ENCODE measurements at places on chromosomes 2 and 18. TPM values are rescaled to one million over a fixed set of nuclear protein-coding genes. Genes with fewer than 3 reads are reported as not detected.

Gene RBKS
- 9.5 TPM for polyA plus RNA-seq

Gene ABCG5
- polyA plus RNA-seq: 0.44 TPM

Gene CFAP221
- 22.2 TPM for polyA plus RNA-seq

Gene HOXD13
- polyA plus RNA-seq: 0.24 TPM

Gene NPHP1
- 15.0 TPM for polyA plus RNA-seq

Gene IL1RL1
- 0.21 TPM for polyA plus RNA-seq

Gene EVX2
- not detected for polyA plus RNA-seq

Gene TRIM54
- 5.7 TPM for polyA plus RNA-seq

Gene EXOC6B
- 22.0 TPM for polyA plus RNA-seq

Gene C2orf81
- 8.7 TPM for polyA plus RNA-seq

Gene BOK
- polyA plus RNA-seq: 27.1 TPM

Gene CRYGC
- polyA plus RNA-seq: not detected

Gene LRRC30
- polyA plus RNA-seq: 0.34 TPM

Gene TOGARAM2
- polyA plus RNA-seq: 0.75 TPM

Gene ANKRD30BL
- 1.4 TPM for polyA plus RNA-seq

Gene MXD1
- polyA plus RNA-seq: 13.4 TPM

Gene GALR1
- polyA plus RNA-seq: 0.14 TPM

Gene SH3BP4
- polyA plus RNA-seq: 46.5 TPM

Gene CHST9
- 6.1 TPM for polyA plus RNA-seq

Gene FIGN
- polyA plus RNA-seq: 15.8 TPM

Gene OTX1
- not detected for polyA plus RNA-seq

Gene PROC
- 3.8 TPM for polyA plus RNA-seq

Gene GCA
- polyA plus RNA-seq: 35.3 TPM

Gene RAPGEF4
- 11.4 TPM for polyA plus RNA-seq

Gene TNFAIP6
- polyA plus RNA-seq: 1.8 TPM

Gene CHRNG
- polyA plus RNA-seq: 1.4 TPM

Gene CXCR4
- polyA plus RNA-seq: 46.9 TPM

Gene NDC80
- polyA plus RNA-seq: 25.8 TPM

Gene SLC40A1
- polyA plus RNA-seq: 100 TPM

Gene SPEG
- 18.1 TPM for polyA plus RNA-seq

Gene GKN1
- polyA plus RNA-seq: not detected

Gene CCDC141
- 0.24 TPM for polyA plus RNA-seq

Gene IL36A
- polyA plus RNA-seq: not detected

Gene ALK
- polyA plus RNA-seq: 0.32 TPM

Gene GAL3ST2
- polyA plus RNA-seq: 0.69 TPM

Gene CCNT2
- 48.7 TPM for polyA plus RNA-seq

Gene THSD7B
- 5.4 TPM for polyA plus RNA-seq

Measured in left renal cortex interstitium (tissue), 4 donors.